ENCODE measurements at places on chromosomes 2 and 18.

- peak; percentile 72 for DNase-seq
Observed at GRCh38 chr18:79682894-79683625, 3.5 kb downstream of the CTDP1 start.

- peak; percentile 26 for DNase-seq
Observed at GRCh38 chr2:240310645-240311044, 124.8 kb upstream of the GPC1 start.

DNA sequence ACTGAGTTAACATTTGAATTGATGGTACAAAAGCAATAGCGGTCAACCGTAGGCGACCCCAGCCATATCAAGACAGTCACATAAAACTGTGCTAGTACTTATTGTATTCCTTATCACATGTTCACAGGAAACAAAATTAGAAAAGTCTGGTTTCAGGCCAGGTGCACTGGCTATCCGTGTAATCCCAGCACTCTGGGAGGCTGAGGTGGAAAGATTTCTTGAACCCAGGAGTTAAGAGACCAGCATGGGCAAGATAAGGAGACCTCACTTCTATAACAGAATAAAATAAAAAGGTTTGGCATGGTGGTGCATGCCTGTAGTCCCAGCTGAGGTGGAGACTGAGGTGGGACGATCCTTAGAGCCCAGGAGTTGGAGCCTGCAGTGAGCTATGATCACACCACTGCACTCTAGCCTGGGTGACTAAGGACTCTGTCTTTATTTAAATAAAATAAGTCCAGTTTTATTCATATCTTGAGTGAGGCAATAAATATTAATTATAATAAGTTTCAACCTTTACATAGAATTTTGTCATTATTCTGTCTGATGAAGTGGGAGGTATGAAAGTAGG, 84.1 kb upstream of the RGPD4 start:
- DNase-seq: no peak

DNA sequence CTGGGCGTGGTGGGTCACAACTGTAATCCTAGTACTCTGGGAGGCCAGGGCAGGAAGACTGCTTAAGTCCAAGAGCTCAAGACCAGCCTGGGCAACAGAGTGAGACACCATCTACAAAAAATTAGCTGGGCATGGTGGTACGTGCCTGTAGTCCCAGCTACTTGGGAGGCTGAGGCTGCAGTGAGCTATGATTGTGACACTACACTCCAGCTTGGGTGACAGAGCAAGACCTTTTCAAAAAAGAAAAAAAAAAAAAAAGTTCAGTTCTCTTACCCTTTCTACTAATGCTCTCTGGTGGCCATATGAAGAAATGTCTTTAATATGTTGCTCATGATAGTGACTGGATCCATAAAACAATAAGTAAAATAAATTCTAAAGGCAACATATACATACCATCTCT, 14.9 kb downstream of the TYW5 start:
- no peak for DNase-seq

DNA sequence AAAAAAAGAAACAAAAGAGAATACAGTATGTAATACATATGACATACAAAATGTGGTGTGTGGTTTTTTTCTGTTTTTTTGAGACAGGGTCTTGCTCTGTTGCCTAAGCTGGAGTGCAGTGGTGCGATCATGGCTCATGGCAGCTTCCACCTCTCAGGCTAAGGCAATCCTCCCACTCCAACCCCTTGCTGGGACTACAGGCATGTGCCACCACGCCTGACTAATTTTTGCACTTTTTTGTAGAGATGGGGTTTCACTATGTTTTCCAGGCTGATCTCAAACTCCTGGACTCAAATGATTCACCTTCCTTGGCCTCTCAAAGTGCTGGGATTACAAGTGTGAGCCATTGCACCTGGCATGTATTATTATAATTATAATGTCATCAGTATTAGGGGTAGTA, 38.9 kb downstream of the DHX57 start:
- DNase-seq: no peak

DNA sequence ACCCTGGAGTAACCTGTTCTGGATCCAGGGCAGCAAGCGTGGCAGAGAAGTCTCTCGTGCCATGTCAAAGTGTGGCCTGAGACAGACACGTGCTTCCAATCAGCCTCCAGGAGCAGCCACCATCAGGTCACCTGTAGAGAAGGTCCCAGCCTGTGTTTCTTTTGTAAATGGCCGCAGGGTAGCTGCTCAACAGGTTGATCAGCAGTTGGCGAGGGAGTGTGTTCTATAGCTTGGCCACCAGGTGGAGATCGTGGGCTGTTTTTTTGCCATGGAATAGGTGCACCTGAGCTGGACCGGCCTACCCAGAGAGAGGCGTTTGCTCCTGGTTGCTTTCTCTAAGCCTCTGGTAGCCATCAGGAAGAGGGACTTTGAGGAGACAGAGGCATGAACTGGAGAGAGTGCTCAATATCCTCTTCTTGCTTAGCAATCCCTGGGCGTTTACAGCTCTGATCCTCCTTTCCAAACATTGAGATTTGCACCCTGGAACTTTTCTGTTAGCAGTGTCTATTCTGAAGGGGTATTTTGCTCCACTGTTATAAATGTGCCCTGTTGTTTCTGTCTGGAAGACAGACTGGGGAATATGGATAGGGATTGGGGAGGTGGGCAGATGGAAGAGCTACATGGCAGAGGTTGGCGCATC, 34.2 kb upstream of the EN1 start:
- DNase-seq: peak; percentile 64

- DNase-seq: no peak
Observed at GRCh38 chr18:58605027-58606020, 23.6 kb downstream of the ALPK2 start.

GRCh38 chr2:31051258-31052140, 86.7 kb downstream of the GALNT14 start:
- no peak for DNase-seq
